ENCODE measurements at places on chromosomes 7 and 10.

DNA sequence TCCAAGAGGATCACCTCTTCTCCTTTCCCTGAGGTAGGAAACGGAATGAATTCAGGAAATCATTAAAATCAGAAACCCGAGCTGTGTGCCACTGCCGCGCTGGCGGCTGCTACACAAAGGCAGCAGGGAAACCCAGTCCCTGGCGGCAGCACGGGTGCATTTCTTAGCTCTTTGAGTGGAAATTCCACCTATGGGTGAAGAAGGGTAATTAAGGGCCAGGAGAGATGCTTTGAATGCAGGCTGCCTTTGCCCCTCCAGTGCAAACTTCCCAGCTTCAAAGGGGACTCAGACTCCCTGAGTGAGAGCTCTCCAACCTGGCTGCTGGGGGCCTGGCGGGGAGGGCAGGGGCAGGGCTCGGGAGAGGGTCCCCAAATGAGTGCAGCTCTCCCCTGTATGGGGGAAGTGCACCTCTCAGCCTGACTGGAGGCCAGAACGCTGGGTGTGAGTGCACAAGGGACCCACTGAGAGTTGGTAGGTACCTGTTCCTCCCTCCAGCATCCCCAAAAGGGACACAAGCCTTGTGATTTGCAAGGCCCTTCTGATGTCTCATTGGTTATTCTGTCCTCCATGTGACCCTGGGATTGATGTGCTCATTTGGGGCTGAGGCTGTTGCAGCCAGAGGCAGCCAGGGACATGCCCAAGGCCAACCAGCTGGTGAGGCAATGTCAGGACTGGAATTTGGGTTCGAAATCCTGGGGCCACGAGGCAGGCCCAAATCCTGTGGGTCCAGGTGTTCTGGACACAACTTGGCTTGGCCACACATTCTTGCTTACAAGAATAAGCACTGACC, 16.3 kb upstream of the ZMIZ1 start:
- DNase-seq = no peak

DNA sequence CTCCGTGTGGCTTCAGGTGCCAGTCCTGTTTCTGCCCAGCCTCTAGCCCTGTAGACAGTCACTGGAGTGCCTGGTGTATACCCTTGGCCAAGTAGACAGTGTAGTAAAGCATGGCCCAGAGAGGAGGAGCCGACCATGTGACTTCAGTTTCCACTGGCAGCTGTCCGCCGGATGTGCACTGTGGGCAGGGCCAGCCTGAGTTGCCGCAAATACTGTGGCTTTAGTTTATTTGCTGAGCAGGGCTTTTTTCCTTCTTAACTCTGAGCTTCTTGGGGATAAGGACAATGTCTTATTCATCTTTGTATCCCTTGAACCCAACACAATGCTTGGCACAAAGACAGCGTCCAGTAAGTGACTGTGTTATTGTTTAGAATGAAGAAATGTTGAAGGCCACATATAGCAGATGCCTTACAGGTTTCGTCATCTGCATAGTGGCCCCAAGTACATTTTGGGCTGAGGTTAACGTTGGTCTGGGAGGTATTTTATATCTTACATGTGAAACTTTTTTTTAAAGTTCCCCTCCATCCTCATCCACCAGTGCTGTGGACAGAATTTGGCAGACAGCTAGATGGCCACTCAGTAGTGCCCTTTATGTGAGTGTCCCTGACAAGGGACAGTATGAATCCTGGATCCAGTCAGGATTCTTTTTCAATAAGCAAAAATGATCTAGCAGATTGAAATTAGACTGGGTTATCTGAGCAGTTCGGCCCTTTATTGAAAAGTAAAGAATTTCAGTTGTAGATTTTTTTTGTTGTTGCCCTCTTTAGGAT, 40.6 kb downstream of the CYP17A1 start:
- peak; percentile 39 for DNase-seq

DNA sequence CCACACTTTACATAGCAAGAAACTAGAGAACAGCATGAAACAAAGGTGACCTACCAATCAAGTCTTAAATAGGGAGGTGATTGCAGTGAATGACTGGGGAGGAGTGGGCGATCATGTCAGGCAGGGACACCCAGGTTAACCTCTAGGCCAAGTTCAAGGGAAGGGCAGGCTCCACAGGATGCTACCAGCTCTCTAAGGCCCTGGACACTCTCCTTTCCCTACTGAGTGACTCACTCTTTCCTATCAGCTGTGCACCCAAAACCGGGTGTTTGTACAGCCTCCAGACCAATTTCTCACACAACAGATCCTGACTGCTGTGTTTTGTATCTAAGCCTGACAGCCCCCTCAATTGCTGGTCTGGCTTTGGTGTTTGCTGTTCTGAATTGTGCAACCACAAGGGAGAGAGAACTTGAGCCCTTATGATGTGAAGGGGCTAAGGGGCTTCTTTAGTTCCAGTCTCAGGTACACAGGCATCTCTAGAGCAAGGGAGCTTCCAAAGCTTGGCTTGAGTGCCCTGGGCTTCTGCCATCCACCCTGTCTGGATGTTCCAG, 107.8 kb downstream of the TBXAS1 start:
- no peak for DNase-seq

DNA sequence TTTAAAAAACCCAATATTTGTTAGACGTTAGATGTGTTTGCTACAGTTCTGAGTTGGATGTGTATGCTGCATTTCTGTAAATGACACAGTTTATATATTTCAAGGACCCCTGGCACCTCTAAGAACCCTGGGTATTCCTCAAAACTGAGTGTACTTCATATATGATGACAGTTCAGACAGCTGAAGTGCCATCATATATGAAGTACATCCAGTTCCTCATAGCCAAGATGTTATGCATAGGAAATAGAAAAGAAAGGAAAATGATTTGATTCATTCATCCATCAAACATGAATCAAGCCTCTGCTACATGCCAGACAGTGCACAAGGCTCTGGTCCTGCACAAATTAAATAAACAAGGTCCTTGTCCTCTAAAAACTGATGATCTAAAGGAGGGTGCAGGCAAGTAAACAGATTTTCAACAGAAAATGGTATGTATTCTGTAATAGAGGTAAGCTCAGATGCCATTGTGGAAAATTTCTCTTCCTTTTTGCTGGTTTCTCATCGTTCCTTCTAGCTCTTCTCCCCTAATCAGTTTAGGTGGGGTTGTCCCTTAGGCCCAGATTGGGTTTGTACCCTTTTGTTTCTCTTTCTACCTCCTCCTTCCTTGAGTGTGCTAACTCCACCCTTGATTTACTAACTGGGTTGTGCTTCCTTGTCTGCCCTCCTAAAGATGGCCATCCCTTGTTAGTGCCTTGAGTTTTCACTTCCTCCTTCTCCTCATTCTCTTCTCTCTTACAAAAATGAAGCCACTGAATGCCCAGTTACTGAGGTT, 25.3 kb upstream of the SMIM30 start:
- DNase-seq = no peak

DNA sequence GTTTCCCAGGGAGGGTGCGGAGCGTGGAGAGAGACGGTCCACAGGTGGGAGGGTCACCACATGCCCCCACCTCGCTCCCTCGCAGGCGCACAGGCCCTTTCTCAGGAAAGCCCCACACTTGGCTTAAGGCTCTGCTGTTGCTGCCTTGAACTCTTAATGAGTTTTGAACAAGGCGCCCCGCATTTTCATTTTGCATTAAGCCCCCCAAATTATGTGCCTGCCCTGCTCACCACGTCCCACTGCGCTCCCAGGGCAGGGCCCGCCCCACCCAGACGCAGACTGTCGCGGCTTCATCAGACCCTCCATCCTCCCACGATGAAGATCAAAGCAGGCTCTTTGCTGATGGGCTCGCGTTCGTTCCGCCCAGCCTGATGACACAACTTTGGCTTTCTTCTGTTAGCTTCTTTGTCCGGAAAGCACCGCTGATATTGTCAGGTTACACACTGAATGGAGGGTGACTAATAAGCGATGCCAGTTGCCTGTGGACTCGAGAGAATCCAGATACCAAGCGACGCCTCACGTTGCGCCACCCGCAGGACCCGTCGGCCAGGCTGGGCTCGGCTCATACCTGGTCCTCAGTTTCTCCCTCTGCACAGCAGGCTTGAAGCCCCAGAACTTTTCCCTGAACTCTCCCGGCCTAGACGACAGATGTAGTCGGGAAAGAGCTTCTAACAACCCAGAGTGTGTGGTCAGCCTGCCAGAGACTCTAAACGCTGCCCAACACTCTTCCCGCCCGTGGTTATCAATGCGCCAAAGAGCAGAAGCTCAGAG, 9.5 kb downstream of the CALML3 start:
- no peak for DNase-seq

- no peak for DNase-seq
Measured at GRCh38 chr7:82319674-82320118, 123.9 kb downstream of the CACNA2D1 start.

GRCh38 chr10:97771055-97771891, 526 bp downstream of the SFRP5 start:
- no peak for DNase-seq

DNA sequence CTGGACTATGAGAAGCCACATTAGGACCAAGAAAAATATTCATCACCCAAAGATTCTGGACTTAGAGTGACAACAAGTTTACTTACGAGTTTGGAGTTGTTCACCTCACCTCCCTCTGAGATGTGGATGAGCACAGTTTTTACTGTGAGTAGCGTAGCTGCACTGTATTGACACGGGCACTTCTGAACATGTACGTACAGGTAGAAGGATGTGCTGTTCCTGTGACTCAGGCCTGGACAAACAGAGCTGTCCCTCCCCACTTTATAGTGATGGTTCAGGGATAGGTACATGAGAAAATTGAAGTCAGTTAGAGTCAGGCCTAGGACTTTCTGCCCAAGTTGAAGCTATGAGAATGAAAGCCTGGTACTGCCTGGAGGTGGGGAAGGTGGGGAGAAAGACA, 80.9 kb upstream of the DYNC1I1 start:
- no peak for DNase-seq

DNA sequence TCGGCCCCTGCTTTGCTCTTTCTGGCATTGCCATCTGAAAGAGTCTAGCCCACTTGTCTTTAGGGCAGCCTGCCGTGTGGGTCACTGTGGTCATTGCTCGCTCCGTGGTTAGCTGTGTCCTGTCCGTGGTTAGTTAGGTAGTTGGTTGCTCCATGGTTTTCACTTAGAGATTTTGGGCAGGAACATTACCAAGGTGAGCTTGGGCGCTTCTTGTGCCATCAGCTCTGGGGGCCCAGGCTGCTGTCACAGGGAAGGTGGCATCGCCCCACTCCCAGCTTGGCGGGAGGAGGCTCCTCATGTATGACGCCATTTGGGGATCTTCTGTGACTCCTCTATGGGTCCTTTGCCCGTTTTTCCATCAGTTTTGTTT, 53.1 kb downstream of the INPP5A start:
- no peak for DNase-seq

DNA sequence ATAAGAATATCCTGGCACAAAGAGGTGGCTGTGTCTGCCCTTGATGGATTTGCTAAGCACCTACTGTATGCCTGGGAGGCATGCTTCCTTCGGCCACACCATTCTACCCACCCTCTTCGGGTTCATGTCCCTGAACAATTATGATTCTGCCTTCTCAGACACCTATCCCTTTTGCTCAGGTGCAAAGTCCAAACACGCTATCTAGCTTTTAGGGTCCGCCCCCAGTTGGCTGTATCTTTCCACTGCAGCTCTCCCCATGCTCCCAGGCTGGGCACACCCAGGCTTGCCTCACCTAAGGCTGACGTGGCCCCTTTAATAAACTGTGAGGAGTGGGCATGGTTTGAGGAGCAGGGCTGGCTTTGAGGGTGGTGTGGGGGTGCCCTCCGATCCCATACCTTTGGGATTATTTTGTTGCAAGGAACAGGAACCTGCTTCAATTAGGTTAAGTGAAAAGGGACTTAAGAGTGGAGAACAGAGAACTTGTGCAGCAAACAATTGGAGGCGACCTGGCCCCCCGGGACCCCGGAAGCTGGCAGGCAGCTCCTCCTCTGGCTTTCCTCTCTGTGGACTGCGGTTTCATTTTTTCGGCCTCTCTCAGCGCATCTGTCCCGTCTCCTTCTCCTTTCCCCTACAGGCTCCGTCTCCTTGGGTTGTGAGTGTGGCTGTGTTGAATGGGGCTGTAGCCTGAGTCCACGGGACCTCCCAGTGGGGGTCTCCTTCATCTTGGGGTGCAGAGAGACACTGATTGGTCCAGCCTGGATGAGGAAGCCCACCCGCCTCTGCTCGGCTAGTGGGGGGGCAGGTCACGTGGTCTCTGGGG, 3.8 kb downstream of the CLIP2 start:
- no peak for DNase-seq

DNA sequence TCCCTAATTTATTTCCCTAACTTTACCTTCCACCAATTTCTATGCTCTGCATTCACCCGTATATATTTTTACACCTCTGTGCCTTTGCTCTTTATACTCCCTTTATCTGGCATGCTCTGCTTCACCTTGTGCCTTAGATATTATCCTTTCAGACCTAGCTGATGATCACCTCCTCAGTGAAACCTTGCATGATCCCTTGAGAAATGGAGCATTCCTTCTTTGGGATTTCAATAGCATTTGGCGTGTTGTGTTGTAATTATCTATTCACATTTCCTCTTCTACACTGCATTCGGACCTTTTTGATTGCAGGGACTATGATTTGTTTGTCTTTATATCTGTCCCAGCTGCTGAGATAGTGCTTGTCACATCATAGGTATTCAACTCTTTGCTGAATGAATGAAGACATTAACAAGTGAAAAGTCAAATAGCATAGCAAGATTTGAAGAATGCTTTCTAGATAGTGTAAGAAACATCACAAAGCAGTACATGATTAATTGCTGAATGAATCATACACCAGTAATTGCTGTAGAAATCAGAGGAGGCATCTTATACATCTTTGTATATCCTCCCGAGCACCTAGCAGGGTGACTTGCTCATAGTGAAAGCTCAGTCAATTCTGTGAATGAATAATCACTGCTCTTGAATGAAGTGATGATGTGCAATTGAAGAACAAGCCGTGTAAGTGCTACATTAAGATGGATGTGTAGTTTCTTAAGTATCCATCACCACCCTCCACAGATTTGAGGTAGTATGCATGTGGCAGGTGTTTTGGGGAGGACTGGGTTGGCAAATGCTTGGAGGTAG, 2.0 kb upstream of the TM9SF3 start:
- peak; percentile 12 for DNase-seq

DNA sequence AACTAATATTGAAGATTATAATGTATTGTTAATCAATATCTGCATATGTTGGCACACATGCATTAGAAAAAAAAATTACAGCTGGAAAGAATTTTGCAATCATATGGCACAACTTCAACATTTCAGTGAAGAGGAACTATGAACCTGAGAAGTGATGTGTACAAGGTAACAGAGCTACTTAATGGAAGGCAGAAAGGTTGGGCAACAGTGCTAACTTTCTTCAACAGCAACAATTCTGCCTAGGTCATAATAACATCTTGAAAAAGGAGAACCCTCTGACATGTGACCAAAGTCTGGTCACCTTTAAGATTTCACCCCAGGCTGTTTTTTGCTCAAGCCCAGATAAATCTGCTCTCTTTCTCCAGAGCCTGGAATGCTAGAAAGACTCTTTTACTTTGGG, 47.9 kb upstream of the SKAP2 start:
- no peak for DNase-seq

- DNase-seq = no peak
Measured at GRCh38 chr7:105022458-105022857, 8.5 kb downstream of the KMT2E start.

All from stimulated activated CD4-positive, alpha-beta T cell treated with anti-CD3 and anti-CD28 coated beads, TNF-alpha, amount 100 ng/mL, for 48 hours (primary cell).